ENCODE measurements at places on chromosomes 7 and 10.

GRCh38 chr10:74824184-74824899, 2.1 kb upstream of the KAT6B start:
- DNase-seq = no peak

DNA sequence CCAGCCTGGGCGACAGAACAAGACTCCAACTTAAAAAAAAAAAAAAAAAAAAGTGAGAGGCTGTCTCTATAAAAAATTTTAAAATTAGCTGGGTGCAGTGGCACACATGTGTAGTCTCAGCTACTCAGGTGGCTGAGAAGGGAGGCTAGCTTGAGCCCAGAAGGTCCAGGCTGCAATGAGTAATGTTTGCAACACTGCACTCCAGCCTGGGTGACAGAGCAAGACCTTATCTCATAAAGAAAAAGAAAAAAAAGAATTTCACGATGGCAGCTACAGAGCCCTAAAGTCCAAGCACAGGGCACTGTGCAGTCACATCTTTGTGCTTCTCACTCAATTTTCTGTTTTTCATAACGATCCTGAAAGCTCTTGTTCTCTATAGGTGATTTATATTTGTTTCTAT, 209.5 kb upstream of the KCTD7 start:
- no peak for DNase-seq

GRCh38 chr10:35307297-35307696, 29.0 kb upstream of the CCNY start:
- DNase-seq = peak; percentile 40

GRCh38 chr10:99555825-99556523, 23.2 kb downstream of the NKX2-3 start:
- no peak for DNase-seq

DNA sequence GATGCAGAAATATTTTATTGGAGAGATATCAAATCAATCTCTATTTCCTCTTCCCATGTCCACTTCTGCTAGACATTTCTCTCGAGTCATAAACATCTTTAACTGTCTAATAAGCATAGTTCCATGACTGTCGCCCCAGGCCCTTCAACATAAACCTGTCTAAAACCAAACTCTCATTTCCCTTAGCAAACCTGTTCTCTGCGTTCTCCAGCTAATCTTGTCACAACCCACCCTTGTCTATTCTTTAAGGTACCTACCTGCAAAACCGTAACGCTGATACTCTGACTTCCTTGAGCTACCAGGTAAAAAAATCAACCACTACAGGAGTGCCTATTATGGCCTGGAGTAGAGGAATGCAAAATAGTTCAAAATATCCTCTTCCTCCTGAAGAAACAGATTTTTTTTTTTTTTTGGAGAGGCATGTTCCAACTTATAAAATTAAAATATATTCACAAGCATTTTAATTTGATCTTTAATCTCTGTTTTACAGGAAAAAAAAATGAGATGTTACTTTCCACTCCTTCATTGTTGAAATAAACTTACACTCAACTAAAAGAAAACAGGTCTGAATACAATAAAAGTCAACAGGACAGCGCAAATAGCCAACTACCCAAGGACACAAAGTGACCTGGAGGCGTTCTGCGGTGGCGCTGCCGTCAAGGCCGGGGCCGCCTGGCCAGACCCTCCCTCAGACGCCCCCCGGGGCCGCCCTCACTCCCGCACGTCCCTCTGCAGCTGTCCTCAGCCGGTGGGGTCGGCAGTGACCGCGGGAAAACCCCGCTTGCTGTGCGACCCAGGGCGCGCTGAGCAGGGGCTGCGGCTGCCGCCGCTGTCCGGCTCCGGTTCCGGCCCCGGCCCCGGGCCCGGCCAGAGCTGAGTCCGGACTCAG, 765 bp downstream of the SLC25A40 start:
- DNase-seq = no peak

GRCh38 chr10:132906836-132907235, 35.5 kb downstream of the CFAP46 start:
- DNase-seq = no peak

GRCh38 chr7:24665564-24666294, 91.5 kb downstream of the GSDME start:
- peak; percentile 53 for DNase-seq

- DNase-seq = peak; percentile 37
These were observed 103.0 kb downstream of the PTEN start for GRCh38 chr10:87966459-87966858.

- DNase-seq = peak; percentile 49
These were observed 374.8 kb downstream of the INHBA start for GRCh38 chr7:41328131-41328530.

GRCh38 chr7:154684666-154685563, 318.0 kb downstream of the PAXIP1 start:
- DNase-seq = no peak

DNA sequence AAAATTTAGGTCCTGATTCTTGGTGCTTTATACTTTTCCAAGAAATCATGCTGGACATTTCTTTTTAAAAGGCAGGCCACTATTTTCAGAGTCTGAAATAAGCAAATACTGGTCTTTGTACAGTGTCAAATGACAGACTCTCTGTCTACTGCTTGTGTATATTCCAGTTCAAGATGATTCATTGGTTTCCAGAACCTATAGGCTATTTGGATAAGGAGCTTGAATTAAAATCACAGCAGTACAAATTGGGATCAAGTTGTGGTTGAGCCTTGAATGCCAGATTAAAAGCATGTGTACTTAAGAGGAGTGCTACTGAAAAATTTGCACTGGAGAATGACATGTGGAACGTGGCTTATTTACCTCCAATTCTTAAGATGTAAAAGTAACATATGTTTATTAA, 10.7 kb downstream of the KMT2E start:
- DNase-seq = peak; percentile 78

GRCh38 chr10:28180654-28181053, 122.2 kb downstream of the MPP7 start:
- no peak for DNase-seq

- DNase-seq = peak; percentile 39
These were observed 115.4 kb downstream of the MLLT10 start for GRCh38 chr10:21649454-21649872.

GRCh38 chr7:15628876-15629275, 57.6 kb downstream of the MEOX2 start:
- no peak for DNase-seq

DNA sequence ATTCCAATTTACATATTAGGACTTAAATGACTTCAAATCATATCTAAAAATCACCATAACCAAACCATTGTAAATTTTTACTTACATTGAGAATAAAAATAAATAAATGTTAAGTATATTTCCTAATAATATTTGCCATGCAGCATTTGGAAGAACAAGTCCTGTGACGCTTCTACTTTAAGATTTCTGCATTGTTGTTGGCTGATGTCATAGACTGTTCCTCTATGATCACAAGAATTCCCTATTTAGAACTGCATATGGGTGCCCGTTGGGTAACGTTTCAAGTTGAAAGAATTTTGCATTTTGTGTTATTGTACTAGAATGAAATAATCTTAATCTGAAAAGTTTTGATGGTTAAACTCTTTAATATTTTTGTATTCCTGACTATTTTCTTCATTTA, 5.1 kb upstream of the ITGB1 start:
- peak; percentile 80 for DNase-seq

GRCh38 chr7:108071551-108071950, 58.6 kb downstream of the LAMB4 start:
- DNase-seq = no peak

DNA sequence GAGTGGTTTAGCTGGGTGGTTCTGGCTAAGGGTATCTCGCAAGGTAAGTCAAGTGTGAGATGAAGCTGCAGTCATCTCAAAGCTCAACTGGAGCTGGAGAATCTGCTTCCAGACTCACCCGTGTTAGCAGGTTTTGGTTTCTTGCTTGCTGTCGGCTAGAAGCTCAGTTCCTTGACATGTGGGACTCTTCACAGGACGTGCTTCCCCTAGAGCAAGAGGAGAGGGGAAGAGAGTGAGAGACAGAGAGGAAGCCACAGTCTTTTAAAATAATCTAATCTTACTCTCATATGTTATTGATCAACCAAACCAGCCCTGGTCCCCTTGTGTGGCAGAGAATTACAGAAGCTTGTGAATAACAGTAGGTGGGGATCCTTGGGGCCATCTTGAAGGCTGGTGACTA, 199.5 kb downstream of the REEP3 start:
- no peak for DNase-seq

- no peak for DNase-seq
These were observed 2.2 kb downstream of the IRF5 start for GRCh38 chr7:128939861-128940410.

DNA sequence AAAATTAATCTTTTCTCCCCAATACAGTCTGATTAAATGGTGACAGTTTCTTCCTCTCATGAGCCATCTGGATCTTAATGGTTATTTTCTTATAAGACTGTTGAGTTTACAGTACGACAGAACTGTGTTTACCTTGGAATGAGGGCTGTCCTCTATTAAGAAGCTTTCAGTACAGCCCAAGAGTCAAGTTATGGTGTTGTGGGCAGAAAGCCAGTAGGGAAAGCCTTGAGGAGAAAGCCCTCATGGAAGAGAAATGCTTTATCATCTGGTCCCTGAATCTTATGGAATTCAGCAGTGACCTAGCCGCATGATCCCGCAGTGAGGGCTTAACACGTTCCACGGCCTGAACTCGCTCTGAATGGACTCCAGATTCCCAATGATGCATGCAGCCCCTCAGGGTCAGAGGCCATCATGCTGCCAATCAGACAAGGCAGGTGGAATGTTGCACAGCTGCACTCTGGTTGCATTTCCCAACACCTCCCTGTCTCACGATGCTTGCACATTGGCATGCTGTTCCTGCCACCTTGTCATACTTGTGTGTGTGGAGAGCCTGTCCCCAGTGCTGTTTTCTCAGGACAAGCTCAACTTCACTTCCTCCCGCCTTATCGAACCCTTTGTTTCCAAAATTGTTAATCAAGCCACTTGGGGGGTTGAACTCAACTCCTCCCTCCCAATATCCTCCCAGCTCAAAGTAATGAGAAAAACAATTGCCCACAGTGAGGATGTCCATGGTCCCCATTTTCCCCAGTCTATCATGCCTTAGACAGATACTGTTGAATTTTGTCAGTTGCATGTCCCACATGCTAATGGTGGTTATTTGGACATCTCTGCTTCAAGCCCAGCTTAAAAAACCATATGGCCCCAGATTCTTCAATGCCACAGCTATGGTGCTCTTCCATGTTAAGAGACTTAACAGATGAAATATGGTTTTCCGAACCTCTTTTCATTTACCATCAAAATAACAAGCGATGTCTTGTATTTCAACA, 211.1 kb upstream of the TCF7L2 start:
- no peak for DNase-seq

- DNase-seq = no peak
These were observed 5.9 kb downstream of the PPP1R3A start for GRCh38 chr7:113912876-113913275.

DNA sequence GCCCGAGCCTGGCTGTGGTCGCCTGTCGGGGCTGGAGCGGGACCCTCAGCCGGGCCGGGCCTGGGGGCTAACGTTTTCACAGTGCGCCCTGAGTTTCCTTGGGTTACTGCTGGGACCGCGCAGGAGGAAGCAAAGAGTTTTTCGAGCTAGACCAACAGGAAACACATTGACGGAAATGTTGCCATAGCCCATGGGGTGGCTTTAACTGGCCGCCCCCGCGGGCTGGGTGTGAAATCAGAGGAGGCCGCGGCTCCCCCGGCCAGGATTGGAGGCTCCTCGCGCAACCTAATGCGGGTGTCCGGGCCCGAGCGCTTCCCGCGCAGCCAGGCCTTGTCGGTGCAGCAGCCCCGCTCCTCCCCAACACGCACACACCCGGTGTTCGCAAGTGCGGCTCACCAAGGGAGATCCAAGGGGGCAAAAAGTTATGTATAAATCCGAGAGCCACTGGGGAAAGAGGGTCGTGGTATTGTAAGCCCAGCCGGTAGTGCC, 1.9 kb downstream of the HHEX start:
- DNase-seq = no peak

GRCh38 chr7:22571766-22572165, 71.8 kb upstream of the STEAP1B start:
- DNase-seq = no peak

DNA sequence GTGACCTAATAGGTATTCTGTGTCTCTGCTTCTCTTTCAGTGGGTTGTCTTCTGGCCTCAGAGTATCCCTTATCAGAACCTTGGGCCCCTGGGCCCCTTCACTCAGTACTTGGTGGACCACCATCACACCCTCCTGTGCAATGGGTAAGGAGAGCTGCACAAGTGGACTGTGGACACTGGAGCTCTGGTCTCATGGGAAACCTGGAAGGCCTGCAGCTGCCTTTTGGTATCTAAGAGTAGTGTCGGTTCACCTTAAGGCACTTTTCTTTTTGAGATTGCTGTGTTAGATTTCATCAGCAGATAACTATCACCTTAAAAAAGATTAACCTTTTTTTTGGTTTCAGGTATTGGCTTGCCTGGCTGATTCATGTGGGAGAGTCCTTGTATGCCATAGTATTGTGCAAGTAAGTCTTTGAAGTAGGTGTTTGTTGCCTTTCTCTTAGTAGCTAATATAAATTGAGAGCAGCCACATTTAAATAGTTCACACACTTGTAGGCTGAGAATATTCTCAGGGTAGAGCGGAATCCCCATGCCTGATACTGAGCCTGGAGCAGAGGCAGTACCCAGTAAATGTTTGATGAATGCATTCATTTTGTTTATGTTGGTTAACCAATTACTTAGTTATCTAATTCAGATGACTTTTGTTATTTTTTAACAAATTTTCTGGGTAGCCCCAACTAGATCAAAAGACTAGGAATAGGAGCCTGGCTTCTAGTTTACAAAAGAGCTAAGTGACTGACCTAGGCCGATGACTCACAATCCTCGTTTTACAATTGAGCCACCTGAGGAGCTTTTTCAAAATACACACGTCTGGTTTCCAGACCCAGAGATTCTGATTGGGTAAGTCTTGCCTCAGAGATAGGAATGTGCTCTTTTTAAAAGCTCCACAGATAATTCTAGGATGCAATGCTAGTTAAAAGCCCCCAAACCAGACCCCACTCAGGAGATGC, 3.6 kb downstream of the TMEM254 start:
- DNase-seq = no peak

DNA sequence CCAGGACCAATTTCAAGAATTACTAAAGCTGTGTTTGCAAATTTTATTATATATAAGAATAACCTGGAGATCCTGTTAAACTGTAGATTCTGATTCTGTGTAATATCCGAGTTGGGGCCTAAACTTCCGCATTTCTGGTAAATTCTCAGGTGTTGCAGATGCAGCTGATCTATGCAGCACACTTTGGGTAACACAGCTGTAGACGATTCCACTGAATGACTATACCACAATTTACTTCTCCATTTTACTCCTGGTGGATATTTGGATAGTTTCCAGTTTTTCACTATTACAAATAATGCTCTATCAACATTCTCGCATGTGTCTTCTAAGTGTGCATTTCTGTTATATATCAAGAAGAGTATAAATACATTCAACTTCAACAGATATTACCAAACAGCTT, 7.5 kb downstream of the GDI2 start:
- DNase-seq = no peak

DNA sequence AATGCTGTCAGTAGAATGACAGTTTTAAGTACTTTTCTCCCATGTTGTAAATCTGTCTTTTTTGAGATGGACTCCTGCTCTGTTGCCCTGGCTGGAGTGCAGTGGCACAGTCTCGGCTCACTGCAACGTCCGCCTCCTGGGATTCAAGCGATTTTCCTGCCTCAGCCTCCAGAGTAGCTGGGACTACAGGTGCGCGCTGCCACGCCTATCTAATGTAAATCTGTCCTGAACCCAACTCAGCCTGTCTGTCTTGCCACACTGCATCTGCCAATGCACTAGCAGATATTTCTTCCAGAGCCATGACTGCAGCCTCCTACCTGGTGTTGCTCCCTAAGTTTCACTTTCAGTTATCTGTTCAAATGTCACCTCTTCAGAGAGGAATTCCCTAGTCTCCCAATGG, 264.1 kb downstream of the PHF14 start:
- no peak for DNase-seq

GRCh38 chr7:159197066-159197975, 52.7 kb upstream of the VIPR2 start:
- DNase-seq = no peak

GRCh38 chr7:68984306-68984705, 614.0 kb upstream of the AUTS2 start:
- DNase-seq = no peak

Measured in fibroblast of skin of right quadriceps (primary cell).